ENCODE measurements at places on chromosomes 16 and 17.

DNA sequence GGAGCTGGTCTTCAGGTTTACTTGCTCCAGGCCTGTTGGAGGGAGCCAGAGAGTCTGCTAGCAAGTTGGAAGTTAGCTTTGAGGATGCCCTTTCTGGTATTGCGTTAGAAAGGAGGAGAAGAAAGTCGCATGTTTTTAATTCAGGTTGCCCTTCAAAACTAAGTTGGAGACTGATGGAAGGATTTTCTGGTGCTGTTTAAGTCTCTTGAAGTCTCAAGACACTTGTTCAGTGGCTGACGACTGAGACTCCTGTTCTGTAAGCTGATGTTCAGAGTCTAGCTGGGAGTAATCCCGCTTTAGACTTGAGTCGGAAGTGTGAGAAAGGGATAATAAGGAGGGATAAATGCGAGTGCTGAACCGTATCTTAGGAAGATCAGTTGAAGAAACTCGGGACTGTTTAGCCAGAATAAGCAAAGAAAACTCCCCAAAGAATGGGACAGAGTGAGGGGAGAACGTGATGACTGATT is 740 bp downstream of the AATF start:
- no peak for DNase-seq

- no peak for DNase-seq
These were observed 24.0 kb downstream of the CDH13 start for GRCh38 chr16:82650804-82651203.

GRCh38 chr17:41140360-41141131 is at the start of gene KRTAP4-6:
Gene KRTAP4-6 (minus strand): TSS chr17:41140544. CDS start chr17:41140487, 57 bp downstream.
- DNase-seq = no peak

DNA sequence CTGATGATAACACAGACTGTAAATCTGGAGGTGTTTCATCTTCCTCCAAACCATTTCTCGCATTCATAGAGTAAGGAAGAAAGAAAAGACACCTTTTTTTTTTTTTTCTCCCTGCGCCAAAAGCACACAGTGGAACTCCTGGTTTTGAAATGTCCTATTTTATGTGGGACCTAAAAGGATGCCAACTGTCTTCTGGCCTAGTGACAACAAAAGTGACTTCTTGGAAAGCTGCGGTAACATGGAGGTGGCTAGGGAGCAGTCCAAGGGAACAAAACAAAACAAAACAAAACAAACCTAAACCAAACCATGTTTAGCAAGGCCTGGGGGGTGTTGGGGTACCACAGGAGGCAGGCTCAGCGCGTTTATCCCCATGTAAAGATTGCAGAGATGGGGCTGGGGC is 174.8 kb downstream of the XYLT1 start:
- no peak for DNase-seq

GRCh38 chr16:4097826-4098240 is 18.4 kb downstream of the ADCY9 start:
- no peak for DNase-seq

DNA sequence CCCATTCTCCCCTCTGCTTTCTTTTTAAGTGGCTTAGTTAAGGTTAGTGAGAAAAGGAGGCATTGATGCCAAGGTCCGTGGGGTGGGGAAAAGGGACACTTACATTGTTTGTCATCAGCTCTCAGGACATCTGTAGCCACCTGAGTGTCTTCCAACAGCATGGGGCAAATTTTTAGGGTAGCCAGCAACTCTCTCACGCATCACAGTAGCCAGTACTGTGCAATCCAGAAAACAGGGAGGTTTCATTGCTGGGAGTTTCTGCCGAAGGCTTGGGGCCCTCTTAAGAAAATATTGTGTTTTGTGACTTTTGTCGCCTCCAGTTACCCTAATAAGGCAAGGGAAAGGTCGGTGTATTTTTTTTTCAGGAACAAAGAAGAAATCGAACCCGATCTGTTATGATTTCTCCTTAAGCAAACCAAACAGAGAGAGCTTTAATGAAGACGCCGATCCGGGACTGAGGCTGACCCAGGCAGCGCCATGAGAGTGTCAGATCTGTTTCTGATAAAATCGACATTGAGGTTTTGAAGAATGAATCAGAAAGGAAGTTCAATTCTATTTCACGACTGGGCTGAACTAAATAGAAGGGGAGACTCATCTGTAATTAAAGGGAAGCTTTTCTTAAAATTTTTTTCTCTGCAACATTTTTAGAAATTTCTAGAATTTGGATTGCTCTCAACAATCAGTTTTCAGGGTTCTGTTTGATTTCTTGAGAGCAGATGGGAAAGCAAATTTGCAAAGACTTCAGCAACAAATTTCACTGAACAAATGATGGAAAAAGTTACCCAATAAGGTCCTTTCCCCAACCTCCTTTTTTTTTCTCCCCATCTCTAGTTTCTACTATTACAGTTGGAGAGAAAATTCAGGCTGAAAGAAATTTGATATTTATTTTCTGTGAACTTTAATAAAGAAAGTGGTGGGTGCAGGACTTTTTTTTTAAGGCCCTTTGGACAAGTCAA is 144.7 kb upstream of the IRX3 start:
- no peak for DNase-seq

DNA sequence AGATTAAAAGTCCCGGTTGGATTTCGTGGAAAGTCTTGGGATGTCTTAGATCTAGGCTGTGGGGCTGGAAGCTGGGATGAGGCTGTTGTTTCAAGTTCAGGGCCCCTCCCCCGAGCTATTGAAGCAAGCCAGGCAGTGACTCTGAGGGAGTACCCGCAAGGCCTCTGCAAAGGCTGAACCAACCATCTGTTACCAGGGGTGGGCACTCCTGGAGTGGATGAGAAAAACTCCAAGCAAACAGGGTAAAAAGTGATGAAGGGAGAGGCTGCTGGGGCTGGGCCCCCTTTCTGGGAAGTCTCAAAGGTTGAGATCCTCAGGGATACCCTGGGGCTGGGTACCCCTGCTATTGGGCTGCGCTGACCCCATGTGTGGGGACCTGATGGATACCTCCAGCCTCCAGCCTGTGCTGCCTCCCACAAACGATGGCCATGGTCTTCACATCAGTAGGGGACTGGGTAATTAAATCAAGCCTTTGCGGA is 82.4 kb upstream of the KIFC3 start:
- no peak for DNase-seq

DNA sequence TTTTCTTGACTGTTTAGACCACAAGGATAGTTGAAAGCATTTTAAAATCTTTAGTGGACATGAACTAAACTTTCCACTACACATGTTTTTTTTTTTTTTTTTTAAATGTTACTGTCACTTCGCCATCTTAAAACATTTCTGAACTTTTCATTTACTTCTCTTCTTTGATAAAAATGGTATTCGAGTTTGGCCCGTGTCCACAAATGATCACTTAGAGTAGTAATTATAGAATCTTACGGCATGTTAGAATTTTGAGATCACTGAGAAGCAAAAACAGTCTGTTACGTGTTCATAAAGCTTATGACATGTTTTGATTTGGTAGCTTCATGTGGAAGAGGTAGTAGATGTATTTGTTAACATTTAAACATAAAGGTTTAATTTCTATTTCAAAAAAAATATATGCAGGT is 1.1 kb downstream of the NSRP1 start:
- DNase-seq = no peak

DNA sequence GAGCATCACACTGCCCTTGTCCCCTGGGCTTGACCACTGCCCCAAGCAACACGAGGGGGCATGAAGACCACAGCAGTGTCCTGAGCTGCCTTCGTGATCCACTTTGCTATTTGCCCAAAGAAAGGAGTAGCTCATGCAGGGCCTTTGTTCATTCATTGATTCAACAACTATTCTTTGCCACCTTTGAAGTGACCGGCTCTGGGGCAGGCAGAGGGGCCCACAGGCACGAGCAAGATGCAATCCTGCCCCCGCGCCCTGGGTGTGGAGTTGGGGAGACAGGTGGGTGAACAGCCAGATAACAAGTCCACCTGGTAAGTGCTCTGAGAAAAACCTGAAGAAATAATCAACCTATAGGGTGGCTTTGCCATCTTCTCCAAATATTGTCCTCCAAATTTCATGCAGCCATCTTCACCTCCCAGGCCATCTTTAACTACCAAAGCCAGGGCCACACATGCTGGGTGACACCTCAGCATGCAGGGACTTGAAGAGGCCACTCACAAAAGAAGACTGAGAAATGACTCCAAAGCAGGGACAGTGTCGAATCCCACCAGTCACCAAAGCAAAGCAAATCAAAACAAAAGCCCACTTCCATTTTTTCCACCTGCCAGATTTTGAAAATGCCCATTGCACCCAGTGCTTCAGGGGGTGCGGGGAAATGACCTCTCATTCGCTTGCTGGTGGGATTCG is 18.2 kb upstream of the RBFOX3 start:
- DNase-seq = no peak

- no peak for DNase-seq
These were observed 43.2 kb downstream of the MYH3 start for GRCh38 chr17:10613775-10614513.

DNA sequence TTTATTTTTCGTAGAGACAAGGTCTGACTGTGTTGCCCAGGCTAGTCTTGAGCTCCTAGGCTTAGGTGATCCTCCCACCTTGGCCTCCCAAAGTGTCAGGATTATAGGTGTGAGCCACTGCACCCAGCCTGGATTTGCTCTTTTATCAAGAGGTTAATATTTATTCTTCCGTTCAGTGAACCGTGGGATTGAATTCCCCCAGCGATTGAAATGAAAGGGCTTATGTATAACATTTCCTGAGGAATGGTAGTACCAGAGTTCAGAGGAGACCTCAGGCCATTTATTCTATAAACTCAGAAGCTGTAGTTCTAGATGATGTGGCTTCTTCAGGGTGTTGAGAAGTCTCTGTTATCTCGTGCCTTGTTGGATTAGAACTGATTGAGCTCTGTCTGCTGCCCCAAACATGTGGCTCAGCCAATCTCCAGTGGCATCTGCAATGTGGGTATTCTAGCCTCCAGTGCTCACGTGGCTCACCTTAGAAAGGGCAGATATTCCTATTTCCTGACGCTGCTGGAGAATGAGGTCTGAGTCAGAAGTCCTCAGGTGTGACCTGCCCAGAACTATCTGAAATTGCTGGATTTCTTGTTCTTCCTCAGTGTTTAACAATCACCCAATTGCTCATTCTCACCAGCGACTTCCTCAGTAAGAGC is 22.5 kb downstream of the HMOX2 start:
- DNase-seq = no peak

DNA sequence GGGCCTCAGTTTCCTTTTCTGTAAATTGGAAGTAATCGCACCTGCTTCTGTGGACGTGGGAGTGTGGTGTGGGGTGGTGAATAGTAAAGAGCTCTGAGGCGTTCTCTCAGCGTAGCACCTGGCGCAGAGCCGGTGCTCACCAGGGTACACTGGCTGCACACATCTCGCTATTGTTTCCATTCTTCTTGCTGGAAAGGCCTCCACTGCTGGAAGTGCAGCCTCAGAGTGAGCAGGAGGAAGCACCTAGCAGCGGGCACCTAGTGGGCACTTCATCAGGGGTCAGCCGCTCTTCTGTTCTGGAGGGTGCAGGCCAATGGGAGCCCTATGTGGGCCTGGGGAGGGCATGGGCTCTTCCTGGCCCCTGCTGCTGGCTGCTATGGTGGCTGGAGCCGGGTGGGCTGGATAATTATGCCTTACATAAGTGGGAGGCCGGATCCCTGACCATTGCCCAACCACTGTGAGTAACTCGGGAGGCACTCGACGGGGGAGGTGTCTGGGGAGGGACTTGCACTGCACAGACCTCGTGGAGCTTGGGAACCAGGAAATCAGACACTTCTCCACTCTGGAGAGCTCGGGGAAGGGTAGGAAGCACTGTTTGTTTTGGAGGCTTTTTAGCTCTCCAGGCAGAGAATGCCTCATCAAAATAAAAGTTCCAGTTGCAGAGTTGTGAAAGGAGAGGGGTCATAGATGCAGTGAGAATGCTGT is 1.7 kb downstream of the MAP2K3 start:
- no peak for DNase-seq

DNA sequence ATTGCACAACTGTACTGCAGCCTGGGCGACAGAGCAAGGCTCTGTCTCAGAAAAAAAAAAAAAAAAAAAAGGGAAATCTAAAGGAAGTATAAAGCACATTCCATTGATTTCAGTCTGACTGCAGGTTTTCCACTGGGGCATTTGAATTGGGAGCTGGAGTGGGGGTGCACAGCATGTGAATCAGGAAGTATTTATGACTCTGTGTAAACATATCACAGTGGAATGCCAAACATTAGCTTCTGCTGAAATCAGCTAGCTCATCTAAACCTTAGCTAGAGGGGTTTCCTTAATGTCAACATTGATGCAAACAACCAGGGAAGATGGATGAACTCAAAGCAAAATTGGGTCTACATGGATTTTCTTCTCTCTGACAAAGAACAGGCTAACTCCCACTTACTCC is 641.0 kb upstream of the EEF2KMT start:
- no peak for DNase-seq

GRCh38 chr17:44924107-44924544 is 8.8 kb upstream of the GFAP start:
- no peak for DNase-seq

- DNase-seq = no peak
These were observed 55.1 kb upstream of the EMP2 start for GRCh38 chr16:10635365-10636021.

GRCh38 chr17:78840530-78840779 is 159 bp downstream of the USP36 start:
- no peak for DNase-seq

DNA sequence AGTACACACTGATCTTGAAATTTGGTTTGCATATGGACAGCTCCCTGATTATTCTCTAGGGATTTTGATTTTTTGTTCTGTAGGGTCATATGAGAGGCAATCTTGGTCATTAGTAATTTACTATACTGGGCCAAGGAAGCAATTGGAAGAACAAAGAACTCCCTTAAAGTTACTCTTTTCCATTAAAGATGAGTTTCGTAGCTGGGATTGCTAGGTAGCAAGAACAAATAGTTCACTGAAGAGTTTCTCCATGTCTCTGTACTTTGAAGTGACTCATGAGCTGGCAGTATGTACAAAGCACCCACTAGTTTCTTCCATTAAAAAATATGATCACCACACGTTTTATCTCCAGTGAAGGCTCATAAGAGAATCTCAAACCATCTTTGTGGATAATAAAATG is 6.2 kb upstream of the BCAS3 start:
- DNase-seq = no peak

DNA sequence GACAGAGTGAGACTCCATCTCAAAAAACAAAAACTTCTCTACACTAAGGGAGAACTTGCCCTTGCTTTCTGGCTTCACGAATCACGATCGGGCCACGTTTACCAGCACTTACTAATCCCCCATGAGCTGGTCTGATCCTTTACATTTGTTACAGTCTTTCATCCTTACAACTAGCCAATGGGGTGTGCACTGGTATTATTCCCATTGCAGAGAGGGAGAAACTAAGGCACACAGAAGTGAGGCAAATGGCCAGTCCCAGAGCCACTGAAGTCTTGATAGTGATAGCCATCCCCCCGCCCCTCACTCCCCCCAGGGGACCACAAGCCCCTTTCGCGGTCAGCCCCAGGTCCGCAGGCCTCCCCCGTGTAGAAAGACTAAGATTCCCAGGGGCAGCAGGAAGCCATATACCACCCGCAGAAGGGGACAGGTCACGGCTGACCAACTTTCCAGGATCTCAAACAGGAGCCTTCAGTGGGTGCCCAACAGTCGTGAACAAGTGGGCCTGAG is 868 bp downstream of the NATD1 start:
- DNase-seq = no peak

DNA sequence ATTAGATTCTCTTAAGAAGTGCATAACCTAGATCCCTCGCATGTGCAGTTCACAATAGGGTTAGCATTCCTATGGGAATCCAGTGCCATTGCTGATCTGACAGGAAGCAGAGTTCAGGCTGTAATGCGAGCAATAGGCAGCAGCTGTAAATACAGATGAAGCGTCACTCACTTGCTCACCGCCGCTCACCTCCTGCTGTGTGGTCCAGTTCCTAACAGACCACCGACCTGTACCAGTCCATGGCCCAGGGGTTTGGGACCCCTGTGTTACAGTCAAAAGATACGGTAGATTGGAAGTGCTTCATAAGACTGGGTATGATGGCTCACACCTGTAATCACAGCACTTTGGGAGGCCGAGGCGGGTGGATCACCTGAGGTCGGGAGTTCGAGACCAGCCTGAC is 2.8 kb downstream of the STAT5A start:
- DNase-seq = no peak
